Stimulated activated CD4-positive, alpha-beta T cell treated with anti-CD3 and anti-CD28 coated beads, Interleukin-2, amount 100 ng/mL, for 24 hours (primary cell): ENCODE measurements at places on chromosomes 3 and 15.
A peak's percentile ranks its signal among the peaks of the same experiment; 100 is the strongest.

- no peak for DNase-seq
These were observed 197.3 kb downstream of the FHIT start for GRCh38 chr3:61053781-61054496.

- DNase-seq = no peak
These were observed 25.0 kb upstream of the MUSTN1 start for GRCh38 chr3:52859686-52860423.

- no peak for DNase-seq
These were observed 40.9 kb downstream of the ONECUT1 start for GRCh38 chr15:52749258-52749657.

- no peak for DNase-seq
These were observed 29.0 kb upstream of the BCL6 start for GRCh38 chr3:187774185-187774789.

DNA sequence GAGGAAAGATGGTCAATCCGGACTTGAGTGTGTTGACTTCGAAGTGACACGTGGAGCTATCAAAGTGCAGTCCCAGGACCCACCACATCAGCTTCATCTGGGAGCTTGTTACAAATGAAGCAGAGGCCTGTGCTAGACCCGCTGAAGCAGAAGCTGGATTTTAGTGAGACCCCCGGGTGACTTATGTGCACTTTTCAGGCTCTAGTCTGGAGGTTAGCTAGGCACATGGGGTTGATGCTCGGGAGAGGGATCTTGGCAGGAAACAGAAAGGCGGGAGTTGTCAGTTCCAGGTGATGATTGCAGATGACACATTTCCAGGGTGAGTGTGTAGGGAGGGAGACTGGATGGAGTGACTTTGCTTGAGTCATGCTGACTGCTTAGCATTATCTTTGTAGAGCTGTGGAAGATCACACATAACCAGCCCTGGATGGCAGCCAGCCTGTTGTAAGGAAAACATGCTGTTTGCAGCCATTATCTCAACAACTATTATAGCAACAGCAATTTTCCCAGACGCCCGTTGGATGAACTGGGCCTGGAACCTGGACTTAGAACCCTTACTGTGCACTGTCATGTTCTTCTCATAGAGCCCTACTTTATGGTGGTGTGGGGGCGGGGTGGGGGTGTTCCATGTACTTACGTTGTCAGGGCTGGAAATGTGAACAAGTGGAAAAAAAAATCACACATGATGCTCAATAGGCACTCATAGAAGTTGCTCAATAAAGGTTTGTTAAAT, 122.4 kb downstream of the THSD4 start:
- no peak for DNase-seq

DNA sequence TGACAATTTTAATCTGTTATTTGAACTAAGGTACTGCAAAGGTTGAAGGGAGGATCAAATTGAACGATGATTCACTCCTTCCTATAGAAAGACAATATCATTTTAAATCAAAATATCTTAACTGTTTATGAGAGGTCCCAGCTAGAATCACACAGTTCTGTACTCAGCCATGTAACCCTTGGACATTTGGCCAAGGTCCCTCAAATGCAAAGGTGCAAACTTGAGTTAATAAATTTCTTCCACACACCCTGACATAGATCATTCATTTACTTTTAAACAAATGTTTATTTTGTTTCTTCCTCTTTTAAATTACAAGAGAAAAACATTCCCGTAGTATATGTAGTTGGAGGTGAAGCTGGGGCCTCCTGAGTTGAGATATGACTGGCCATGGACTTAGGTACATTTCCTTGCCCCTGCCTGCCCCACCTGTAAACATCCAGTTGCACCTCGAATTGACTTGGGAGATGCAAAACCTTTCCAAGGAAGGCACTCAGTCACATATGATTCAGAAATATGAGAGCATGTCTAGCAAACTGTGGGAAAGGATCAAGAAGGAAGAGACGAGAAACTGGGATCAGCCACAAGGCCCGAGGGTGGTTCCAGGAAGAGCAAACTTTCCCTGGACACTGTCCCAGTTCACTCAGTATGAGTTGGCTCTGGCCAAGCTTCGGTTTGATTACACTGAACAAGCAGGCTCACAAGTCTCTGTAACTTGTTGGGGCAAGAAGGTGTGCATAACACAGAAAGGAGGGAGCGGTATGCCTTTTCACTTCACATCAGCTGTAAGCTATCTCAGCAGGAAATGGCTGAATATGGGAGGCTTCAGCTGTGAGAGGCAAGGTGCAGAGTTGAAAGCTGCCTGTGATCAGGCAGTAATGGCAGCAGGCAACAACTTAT, 6.7 kb downstream of the TNFSF10 start:
- DNase-seq = peak; percentile 28

DNA sequence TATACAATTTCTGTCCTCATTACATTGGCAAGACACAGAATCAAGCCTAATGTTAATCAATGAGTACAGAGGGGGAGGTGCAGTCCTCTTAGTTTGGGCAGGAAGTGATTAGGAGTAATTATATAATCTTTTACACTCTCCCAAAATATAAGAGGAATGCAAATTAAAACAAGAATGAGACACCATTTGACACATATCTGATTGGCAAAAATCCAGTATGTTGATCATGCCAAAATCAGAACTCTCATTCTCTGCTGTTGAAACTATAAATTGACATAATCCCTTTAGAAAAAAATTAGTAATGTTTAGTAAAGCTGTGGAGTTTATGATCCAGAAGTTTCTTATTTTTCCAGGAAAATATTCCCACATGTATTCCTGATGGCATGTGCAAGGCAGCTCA, 373.4 kb downstream of the EPHA6 start:
- no peak for DNase-seq

GRCh38 chr3:152058856-152059255, 185.4 kb downstream of the SUCNR1 start:
- DNase-seq = no peak

- no peak for DNase-seq
These were observed 77.2 kb upstream of the SLC6A1 start for GRCh38 chr3:10915376-10915775.

DNA sequence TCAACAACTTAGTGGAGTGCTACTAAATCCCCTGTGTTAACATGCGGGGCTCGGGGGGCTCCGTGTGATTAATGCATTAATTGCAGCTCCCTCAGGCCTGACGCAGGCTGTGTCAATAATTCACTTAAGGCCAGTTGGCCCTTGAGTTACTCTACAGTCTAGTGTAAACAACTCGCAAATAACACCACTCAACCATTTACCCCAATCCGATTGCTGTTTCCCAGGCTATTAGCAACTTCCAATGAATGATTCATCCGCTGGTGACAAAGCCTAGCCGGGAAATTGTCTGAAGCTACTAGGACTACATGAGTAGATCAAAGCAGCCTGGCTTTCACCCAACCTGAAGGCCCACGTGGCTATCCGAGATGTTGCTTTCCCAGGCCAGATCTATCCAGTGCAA, 121.3 kb upstream of the SOX14 start:
- DNase-seq = no peak
